Activated T-helper 1 cell treated with anti-CD3 and anti-CD28 coated beads, Interleukin-12 subunit alpha, Interleukin-12 subunit beta, Interleukin-2, Interleukin-4 antibody, amounts not matched to agents 30 ng/mL and 10 ng/mL and 1 ng/mL, durations not matched to agents 14 hours and 24 hours and 36 hours (primary cell): ENCODE measurements at places on chromosomes 13 and 19.

DNA sequence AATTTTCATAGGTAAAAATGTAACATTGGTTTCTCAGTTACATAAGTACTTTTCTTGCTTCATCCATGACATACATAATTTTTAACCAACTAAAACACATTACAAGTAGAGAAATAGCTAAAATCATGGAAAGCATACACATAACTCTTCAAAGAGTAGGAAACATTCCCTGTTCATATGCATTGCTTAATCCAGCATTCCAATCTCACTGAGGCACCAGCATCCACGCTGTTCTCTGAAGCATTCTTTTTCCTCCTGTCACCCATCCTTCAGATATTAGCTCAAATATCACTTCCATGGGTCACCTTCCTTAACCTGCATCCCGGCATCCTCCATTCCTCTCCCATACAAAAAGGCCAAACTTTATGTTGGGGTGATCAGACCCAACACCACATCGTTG is 79.1 kb downstream of the ZNF254 start:
- no peak for DNase-seq

GRCh38 chr13:106513025-106513983 is 22.2 kb downstream of the EFNB2 start:
- DNase-seq = no peak

- DNase-seq = no peak
Observed at GRCh38 chr19:23440791-23441190, 45.5 kb upstream of the ZNF91 start.

DNA sequence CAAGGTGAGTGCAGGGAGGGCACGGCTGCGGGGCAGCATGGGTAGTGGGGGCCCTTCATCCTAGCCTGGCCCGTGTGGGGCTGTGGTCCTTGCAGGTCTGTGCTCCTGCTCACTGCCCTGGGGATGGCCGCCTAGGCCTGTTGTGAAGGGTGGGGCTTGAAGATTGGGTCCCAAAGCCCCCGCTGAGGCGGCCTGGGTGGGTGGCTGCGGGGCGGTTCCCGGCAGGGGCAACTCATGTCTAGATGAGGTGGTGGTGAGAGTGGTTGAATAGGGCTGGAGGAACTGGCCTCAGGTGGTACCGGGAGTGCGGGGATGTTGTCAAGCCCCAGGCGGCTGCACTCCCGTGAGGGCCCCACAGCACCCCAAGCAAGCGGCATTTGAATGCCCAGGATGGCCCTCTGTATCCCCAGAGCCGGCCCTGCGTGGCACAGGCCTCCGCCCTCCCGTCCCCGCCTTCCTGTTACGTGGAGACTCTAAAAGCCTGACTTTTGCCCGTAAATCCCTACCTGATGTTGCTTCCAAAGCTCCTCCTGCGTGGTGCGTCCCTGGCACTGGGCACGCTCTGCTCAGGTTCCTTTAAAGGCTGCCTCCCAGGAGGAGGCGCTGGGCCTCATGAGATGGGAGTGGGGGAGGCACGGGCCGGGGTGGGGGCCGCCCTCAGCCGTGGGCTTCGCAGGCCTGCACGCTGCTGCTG is 15.0 kb downstream of the SPPL2B start:
- no peak for DNase-seq

DNA sequence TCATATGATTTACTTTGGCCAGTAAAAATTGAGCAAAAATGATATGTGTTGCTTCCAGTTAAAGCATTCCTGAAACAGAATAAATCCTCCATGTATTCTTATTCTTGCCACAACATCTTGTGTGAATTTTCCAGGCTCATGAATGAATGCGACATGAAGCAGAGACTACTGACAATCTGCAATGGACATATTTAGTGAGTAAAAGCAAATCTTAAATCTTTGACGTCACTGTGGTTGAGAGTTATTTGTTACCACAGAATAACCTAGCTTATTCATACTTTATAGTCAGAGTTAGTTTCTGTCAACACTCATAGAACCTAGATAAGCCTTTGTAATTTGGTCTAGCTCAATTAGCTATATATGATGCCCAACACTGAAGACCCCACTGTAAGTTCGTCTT is 1443.1 kb downstream of the PCDH9 start:
- no peak for DNase-seq

- no peak for DNase-seq
Observed at GRCh38 chr13:46197299-46198048, 14.3 kb upstream of the LRRC63 start.
